ENCODE measurements at places on chromosomes 1 and 21.

DNA sequence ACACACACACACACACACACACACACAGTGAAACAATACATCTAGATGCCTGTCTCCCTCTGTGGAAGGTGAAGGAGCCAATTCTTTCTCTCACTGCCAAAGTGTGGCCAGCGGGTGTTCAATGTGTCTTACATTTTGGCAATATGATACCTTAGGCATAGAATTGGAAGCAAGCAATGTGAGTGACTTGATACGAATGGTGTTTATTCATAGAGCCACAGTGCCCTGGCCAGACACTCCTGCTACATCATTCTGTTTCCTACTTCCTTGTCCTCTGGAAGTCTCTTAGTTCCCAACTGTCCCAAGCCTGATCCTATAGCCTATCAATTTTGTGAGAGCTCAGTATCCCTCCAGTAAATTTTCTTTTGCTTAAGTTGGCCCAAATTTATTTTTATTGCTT, 170.0 kb upstream of the L1TD1 start:
- DNase-seq, result peak; percentile 13

GRCh38 chr1:41280202-41281032, 38.3 kb upstream of the SCMH1 start:
- DNase-seq, result no peak

DNA sequence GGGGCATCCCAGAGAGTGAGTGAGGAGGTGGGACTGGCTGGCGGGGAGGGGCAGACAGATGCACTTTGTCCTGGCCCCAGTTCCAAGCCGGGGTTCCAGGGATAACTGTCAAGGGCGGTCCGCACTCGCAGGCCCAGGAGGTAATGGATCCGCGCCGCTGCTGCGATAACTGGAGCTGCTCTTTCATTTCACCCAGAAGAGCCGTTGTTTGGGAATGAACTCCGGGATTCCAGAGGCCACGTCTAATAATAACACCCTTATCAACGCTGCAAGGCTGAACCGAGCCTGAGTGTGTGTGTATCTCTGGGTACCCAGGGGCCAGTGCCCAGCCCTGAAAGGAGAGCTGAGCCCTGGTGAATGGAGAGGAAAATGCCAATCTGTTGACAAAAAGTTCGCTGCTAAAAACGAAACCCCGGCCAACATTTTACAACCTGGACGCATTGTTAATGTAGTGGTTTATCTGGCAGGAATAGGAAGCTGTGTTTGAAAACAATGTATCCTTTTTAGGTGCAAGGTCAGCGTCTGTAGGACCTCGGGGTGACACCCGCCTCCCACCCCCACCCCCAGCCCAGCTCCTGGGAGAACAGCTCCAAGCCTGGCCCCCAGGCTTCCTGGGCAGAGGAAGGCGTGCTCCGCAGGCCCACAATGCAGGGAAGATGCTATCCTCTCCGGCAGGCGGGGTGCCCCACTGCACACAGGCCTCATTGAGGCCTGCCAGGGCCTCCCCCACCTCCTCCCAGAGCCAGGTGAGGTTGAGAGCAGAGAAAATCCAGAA, 119.7 kb downstream of the PROX1 start:
- peak; percentile 4 for DNase-seq

- peak; percentile 20 for DNase-seq
Observed at GRCh38 chr1:208985231-208985630, 598.3 kb upstream of the CAMK1G start.
